Glutamatergic neuron (in vitro differentiated cells): ENCODE measurements at places on chromosomes 3 and 15. TPM values are rescaled to one million over a fixed set of nuclear protein-coding genes. Genes with fewer than 3 reads are reported as not detected.
A peak's percentile ranks its signal among the peaks of the same experiment; 100 is the strongest.

DNA sequence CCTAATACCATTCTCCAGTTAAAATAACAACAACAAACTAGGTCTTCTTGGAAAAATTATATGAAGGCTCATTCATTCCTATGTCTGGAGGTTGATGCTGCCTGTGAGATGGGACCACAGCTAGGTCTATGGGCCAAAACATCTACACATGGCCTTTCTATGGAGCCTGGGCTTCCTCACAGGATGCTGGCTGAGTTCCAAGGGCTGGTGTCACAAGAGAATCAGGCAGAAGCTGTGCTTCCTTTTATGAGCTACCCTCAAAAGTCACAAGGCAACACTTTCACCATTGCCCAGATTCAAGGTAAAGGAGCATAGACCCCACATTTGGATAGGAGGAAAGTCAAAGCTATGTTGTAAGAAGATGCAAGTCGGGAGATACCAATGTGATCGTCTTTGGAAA lies 4.6 kb upstream of the RTP2 start:
- H3K27me3 ChIP-seq, result no peaks in the 10 kb centered on the region
- H3K36me3 ChIP-seq, result no peaks in the 10 kb centered on the region
- DNase-seq, result no peak

DNA sequence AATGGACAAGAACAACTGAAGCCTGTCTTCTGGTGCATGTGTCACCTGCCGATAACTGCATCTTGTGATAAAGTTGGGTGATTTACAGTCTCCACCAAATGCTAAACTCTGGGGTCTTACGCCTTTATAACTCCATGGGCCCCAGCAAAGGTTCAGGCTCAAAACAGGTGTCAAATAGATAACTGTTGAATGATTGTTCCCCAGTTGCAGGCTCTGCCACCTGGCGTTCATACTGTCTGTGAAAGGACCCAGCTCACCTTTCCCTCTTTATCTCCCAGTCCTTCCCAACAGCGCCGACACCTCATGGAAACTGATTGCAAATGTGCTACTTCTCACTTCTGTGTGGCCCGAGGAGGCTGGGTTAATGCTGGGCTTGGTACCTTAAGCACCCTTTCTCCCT lies 8.3 kb upstream of the SNX22 start:
- no peak for DNase-seq
- no peaks in the 10 kb centered on the region for H3K4me1 ChIP-seq
- no peaks in the 10 kb centered on the region for H3K27me3 ChIP-seq
- no peak overlapping the region for H3K4me3 ChIP-seq
- H3K36me3 ChIP-seq, result no peaks in the 10 kb centered on the region

DNA sequence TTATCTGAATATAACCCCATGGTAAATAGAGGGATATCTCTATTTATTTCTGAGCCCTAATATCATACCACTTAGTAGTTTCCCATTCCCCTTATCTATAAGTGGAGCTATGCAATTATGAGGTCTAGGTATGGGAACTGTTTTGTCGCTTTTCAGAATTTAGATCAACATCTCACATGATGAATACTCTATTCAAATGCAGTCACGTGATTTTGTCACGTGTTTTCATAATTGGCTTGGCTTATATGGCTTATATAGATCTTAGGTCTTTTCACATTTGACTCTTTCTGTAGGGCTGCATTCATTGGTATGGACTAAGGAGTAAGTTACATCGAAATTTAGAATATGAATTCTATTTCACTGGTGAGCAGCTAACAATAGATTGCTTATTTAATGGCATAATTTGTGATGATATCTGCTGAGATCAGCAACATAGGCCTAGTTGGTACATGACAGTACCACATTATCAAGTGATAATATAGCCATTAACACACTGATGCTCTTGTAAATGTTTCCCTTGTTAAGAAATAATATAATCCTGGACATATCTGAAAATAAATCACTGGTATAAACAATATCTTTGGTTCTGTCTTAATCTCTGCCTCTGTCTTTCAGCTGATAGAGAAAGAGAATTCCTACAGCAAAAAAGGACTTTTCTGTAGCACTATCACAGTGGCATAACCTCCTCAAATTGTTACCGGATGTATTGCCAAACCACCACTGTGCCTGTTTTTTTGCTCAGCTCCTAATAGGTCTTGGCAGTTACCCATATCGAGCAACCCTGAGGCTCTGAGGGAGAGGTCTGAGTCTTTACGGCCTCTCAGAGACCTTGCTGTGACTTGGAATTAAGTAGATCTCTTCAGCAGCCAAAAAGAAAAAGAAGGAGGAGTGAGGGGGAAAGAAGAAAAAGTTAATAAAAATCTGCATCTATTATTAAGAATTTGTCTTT lies 357.1 kb downstream of the ZPLD1 start:
- no peaks in the 10 kb centered on the region for H3K27me3 ChIP-seq
- H3K36me3 ChIP-seq, result no peaks in the 10 kb centered on the region
- H3K27ac ChIP-seq, result no peak overlapping the region
- no peak overlapping the region for H3K4me3 ChIP-seq

GRCh38 chr3:70518356-70518755 lies 205.9 kb upstream of the MDFIC2 start:
- H3K27me3 ChIP-seq, result peaks cover 4% of the 10 kb centered on the region
- no peaks in the 10 kb centered on the region for H3K36me3 ChIP-seq
- H3K4me3 ChIP-seq, result no peak overlapping the region
- no peak overlapping the region for H3K27ac ChIP-seq
- H3K4me1 ChIP-seq, result peaks cover 38% of the 10 kb centered on the region

DNA sequence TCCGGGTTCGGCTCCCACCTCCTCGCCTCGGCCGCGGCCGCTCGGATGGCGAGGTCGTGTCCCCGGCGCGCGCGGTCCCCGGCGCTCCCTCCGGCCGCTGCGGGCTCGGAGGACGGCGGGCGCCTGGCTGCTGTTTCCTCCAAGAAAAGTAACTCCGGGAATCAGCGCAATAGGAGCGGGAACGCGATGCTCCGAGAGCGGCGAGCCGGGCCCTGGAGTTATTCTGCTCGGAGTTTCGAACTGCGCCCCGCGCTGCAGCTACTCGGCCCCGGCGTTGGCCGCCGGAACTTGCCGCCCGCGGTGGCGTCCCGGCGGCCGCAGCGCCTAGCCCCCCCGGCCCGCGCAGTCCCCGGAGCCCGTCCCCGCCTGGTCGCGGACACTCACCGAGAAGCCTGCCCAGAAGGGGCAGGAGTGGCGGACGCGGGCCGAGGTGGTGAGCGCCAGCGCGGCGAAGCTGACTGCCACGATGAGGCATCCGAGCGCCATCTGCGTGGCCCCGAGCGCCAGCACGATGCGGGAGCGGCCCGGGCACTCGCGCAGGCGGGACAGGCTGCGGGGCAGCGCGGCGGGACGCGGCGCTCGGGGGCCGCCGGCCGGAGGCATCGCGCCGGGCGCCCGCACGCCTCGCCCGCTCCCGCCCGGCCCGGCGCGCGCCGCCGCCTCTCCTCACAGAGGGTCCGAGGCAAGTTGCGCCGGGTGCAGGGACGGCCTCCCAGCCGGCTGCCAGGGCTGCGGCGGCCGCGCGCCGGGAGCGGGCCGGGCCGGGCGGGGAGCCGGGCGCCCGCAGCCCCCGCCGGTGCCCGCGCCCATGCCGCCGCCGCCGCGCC lies 251.9 kb downstream of the TJP1 start:
- H3K27me3 ChIP-seq, result peaks cover 18% of the 10 kb centered on the region
- H3K4me1 ChIP-seq, result peaks cover 5% of the 10 kb centered on the region
- no peak overlapping the region for H3K4me3 ChIP-seq
- peaks cover 4% of the 10 kb centered on the region for H3K36me3 ChIP-seq
- peak; percentile 61 for DNase-seq

DNA sequence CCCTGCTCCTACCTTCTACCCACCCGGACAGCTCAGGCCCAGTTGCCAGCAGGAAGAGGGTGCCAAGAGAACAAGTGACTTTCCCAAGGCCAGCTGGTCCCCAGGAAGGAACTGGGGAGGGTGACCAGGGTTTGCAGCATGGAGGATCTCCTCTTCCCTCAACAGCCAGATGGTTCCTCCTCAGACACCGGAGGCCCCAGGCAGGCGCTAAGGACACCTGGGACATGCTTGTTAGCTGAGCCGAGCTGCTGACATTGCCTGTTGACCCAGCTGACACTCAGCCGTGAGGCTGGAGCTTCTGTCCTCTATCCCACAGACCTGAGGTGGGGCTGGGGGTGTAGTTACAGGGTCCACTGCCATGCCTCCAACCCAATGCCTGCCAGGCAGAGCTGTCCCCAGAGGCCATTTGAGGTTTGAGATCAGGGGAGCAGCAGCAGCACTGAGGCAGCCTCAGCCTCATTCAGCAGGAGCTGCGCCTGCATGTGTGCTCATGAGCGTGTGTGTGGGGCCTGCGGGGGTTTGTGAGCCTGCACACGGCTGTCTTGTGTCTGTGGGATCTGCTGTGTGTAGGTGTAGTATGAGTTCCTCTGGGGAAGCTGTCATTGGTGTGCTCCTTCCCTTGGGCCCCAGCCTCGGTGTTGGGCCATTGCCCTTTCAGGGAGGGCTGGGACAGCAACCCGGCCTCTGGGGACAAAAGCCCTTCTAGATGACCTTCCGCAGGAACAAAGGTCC lies 7.1 kb downstream of the CPLX3 start:
- H3K27ac ChIP-seq, result peak overlapping the region; percentile 52
- H3K36me3 ChIP-seq, result no peaks in the 10 kb centered on the region
- H3K4me3 ChIP-seq, result no peak overlapping the region
- peak; percentile 48 for DNase-seq
- peaks cover 37% of the 10 kb centered on the region for H3K4me1 ChIP-seq
- H3K27me3 ChIP-seq, result peaks cover 3% of the 10 kb centered on the region

DNA sequence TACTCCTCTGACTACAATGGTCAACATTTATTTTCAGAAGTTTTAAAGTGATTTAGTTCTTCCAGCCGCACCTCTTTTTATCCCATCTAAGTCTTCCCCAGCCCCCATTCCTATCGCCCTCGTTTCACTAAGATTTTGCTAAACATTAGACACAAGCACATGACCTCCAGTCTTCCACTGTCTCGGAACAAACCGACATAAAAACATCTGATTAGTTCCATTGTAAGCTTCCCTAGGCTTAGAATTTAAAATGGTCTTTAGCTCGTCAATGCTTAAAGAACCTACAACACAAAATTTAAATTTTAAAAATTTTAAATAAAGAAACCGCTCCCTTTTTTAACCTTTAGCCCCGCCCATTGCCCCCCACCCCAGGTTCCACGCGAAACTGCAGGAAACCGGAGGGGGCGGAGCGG lies 284 bp upstream of the TSC22D2 start:
- H3K27ac ChIP-seq, result peak overlapping the region; percentile 97
- H3K4me3 ChIP-seq, result peak overlapping the region; percentile 93
- peaks cover 12% of the 10 kb centered on the region for H3K27me3 ChIP-seq
- DNase-seq, result no peak
- peaks cover 7% of the 10 kb centered on the region for H3K36me3 ChIP-seq

DNA sequence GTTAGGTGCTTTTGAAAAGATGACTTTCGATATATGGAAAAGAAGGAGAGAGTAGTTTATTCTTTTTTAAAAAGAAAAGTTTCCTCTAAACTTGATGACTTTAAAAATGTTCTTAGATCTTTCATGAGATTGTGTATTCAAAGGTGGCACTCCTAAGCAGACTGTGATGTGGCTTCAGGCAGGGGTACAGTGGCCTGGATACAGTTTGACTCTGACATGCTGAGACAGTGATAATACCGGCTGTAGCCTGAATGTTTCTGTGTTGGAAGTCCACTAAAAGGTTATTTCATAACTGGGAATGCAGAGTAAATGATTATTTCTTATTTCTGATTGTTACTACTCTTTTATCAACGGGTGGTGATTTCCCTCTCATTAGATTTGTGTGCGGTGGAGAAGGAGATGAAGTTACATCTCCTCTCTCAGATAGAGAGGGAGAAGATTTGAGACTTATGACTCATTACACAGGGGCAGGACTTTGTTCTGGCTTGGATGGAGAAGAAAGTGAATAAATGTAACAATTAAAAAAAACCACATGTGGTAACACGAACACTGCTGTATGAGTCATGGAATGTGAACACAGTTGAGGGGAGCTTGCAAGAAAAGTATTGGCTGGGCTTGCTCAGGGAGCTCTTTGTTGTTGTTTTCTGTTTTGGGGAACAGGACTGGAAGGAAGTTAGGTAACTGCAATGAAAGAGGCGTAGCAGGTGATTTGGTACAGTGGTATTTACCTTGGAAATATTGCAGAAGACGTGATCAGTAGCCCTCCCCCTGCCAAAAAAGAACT lies 21.6 kb downstream of the SPTSSB start:
- no peaks in the 10 kb centered on the region for H3K36me3 ChIP-seq
- H3K4me3 ChIP-seq, result no peak overlapping the region
- no peak overlapping the region for H3K27ac ChIP-seq
- no peaks in the 10 kb centered on the region for H3K27me3 ChIP-seq

- no peaks in the 10 kb centered on the region for H3K36me3 ChIP-seq
- peaks cover 16% of the 10 kb centered on the region for H3K4me1 ChIP-seq
- peak overlapping the region; percentile 81 for H3K27ac ChIP-seq
- H3K27me3 ChIP-seq, result peaks cover 2% of the 10 kb centered on the region
- peak; percentile 70 for DNase-seq
These were observed 51.8 kb upstream of the DGKG start for GRCh38 chr3:186413615-186414415.

DNA sequence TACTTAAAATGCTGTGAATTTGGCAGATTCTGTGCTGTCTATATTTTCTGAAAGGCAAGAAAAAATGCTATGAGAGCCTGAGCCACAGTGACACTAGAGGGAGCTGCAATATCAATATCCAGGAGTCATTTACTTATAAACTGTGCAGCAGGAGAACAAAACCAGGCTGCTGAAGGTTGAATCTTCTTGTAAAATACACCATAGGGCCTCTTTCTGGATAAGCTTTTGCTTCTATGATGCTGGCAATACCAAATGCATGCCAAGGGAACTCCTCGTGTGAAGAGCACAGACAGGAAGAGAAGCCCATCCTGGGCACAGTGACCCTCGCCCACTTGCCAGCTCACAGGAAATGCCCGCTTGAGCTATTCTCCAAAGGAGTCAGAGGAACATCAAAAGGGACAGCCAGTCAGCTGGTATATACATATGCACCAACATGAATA lies 48.0 kb upstream of the TSPAN3 start:
- no peak overlapping the region for H3K27ac ChIP-seq
- H3K4me1 ChIP-seq, result peaks cover 17% of the 10 kb centered on the region

GRCh38 chr15:59993041-59993750 lies 10.9 kb upstream of the FOXB1 start:
- no peak overlapping the region for H3K27ac ChIP-seq
- no peak overlapping the region for H3K4me3 ChIP-seq
- peaks cover 15% of the 10 kb centered on the region for H3K27me3 ChIP-seq
- no peak for DNase-seq

- peaks cover 7% of the 10 kb centered on the region for H3K36me3 ChIP-seq
- H3K27me3 ChIP-seq, result peaks cover 2% of the 10 kb centered on the region
- no peak for DNase-seq
- no peak overlapping the region for H3K4me3 ChIP-seq
- no peak overlapping the region for H3K27ac ChIP-seq
These were observed 2.1 kb upstream of the SRPRB start for GRCh38 chr3:133803469-133803868.

DNA sequence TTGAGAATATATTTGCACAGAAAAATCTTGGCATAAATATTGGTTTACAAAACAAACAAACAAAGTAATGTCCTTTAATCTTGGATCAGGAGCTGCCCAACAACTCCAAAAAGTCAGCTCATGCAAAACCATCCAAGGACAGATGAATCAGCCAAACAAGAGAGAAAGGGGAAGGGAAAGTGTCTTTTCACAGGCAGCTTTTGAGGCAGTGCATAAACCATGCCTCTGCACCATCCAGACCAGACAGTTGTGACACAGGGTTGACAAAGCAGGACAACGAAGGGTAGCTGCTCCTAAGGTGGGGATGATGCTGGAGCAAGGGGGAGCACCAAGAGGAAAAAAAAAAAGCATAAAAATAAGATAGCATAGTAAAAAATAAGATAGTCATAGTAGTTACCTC lies 8.7 kb downstream of the CD86 start:
- peaks cover 2% of the 10 kb centered on the region for H3K27me3 ChIP-seq
- H3K4me1 ChIP-seq, result no peaks in the 10 kb centered on the region
- no peak overlapping the region for H3K27ac ChIP-seq
- H3K36me3 ChIP-seq, result no peaks in the 10 kb centered on the region
- no peak for DNase-seq

PAQR9 gene
- 2.5 TPM for total RNA-seq

CSPG5 gene
- total RNA-seq, result 0.76 TPM

SMCO1 gene
- not detected for total RNA-seq

AKAP13 gene
- total RNA-seq, result 145 TPM

SNRK gene
- 21.3 TPM for total RNA-seq
